ENCODE measurements at places on chromosomes 2 and 18. TPM values are rescaled to one million over a fixed set of nuclear protein-coding genes. Genes with fewer than 3 reads are reported as not detected.

DNA sequence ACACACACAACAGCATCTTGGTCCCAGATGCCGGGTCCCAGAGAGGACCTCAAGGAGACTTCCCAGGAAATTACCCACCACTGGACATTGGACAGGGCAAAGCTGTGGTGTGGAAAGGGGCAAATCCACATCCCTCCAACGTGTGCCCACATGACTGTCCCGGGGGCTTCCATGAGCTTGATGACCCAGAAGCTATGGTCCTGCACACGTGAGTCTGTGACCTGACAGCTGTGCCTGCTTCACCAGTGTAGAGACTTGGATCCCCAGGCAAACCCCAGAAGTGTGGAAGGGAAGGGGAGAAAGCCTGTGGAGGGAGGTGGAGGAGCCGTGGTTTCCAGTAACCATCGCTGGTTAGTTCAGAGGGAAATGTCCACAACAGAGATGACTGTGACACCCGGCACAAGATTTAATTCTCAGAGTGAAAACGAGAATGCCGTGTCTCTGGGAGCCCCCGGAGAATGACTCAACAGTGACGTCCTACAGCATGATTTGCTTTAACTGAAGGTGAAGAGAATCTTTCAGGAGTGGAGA is 19.1 kb upstream of the GPR55 start:
- DNase-seq: no peak

GRCh38 chr2:107202962-107203591 is 317.1 kb upstream of the ST6GAL2 start:
- no peak for DNase-seq

NTSR2 gene
- 0.53 TPM for polyA plus RNA-seq

SLC8A1 gene
- polyA plus RNA-seq: 1.3 TPM

GRCh38 chr2:109482361-109482861 is 131.4 kb downstream of the SEPTIN10 start:
- peak; percentile 47 for DNase-seq

CCT4 gene
- polyA plus RNA-seq: 165 TPM

- DNase-seq: no peak
Observed at GRCh38 chr2:17107151-17107550, 411.1 kb downstream of the RAD51AP2 start.

GRCh38 chr2:240401781-240402551 is 33.5 kb upstream of the GPC1 start:
- DNase-seq: peak; percentile 5

Data from ovary (tissue), 10 donors.